Psoas muscle (tissue), 8 donors: ENCODE measurements at places on chromosomes 11 and 22. TPM values are rescaled to one million over a fixed set of nuclear protein-coding genes. Genes with fewer than 3 reads are reported as not detected.
A peak's percentile ranks its signal among the peaks of the same experiment; 100 is the strongest.

- no peaks in the 10 kb centered on the region for H3K36me3 ChIP-seq
- no peaks in the 10 kb centered on the region for H3K27me3 ChIP-seq
- H3K27ac ChIP-seq = no peak overlapping the region
- H3K4me1 ChIP-seq = no peaks in the 10 kb centered on the region
- DNase-seq = no peak
- no peak overlapping the region for H3K4me3 ChIP-seq
These were observed 8.0 kb upstream of the HTATIP2 start for GRCh38 chr11:20355221-20356219.

ANKK1 gene
- 0.29 TPM for total RNA-seq

INPP5J gene
- total RNA-seq = 2.5 TPM

DNA sequence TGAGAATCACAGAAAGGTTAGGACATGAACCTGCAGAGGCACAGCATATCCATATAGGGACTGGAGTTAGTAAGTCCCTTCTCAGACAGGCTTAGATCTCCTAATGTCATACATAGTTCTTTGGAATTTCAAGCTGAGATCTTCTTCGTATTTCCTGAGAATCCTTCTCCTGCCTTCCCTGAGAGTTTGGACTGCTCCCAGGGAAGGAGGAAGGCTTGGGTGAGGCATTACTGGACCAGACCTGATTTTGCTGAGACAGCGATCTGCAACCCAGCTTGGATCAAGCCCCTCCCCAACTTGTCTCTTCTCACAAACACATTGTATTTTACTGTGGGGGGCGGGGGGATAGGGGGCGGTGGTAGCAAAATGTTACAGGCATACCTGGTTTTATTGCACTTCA lies 108.5 kb downstream of the TSPAN18 start:
- H3K27ac ChIP-seq = no peak overlapping the region
- no peak overlapping the region for H3K4me3 ChIP-seq
- DNase-seq = no peak
- H3K4me1 ChIP-seq = no peaks in the 10 kb centered on the region
- no peaks in the 10 kb centered on the region for H3K36me3 ChIP-seq

GRCh38 chr22:30486661-30487115 lies 14.9 kb upstream of the SEC14L3 start:
- no peak for DNase-seq
- no peaks in the 10 kb centered on the region for H3K4me1 ChIP-seq
- H3K27me3 ChIP-seq = no peaks in the 10 kb centered on the region
- no peaks in the 10 kb centered on the region for H3K36me3 ChIP-seq
- H3K27ac ChIP-seq = no peak overlapping the region

- no peaks in the 10 kb centered on the region for H3K36me3 ChIP-seq
- DNase-seq = no peak
- H3K4me1 ChIP-seq = no peaks in the 10 kb centered on the region
- no peak overlapping the region for H3K4me3 ChIP-seq
- H3K27ac ChIP-seq = no peak overlapping the region
These were observed 45.2 kb downstream of the PLAAT5 start for GRCh38 chr11:63445720-63446119.

DNA sequence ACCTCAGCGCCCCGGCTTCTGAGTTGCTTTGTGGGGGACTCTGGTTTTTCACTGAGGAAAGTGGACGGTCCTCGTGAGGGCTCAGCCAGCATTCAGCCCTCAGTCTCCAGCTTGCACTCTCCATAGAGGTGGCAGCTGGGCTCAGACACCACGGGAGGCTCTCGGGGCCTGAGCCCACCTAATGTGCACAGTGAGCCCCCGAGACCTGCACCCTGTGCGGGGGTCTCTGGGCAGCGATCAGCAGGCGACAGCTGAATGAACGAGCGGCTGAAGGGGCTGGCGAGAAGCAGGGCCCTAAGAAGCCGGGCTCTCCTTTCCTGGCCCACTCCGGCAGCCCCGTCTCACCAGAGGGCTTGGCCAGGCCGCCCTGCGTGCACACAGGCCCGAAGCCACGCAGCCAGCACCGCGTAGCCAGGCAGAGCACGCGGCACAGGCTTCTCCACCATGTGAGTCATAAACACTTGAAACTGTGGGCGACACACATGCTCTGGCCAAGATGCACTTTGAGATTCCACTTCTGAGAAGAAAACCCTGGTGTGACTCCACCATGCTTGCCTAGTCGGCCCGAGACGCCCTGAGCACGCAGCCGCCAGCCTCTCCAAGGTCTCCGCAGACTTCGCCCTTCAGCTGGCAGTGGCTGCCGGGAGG lies 28.0 kb downstream of the TOLLIP start:
- H3K4me3 ChIP-seq = no peak overlapping the region
- no peaks in the 10 kb centered on the region for H3K4me1 ChIP-seq
- no peaks in the 10 kb centered on the region for H3K27me3 ChIP-seq
- H3K27ac ChIP-seq = no peak overlapping the region
- peaks cover 87% of the 10 kb centered on the region for H3K36me3 ChIP-seq

CBX7 gene
- total RNA-seq = 46.8 TPM

- DNase-seq = no peak
- peak within 1 kb of the TSS; percentile 46 for H3K4me3 ChIP-seq
- H3K4me1 ChIP-seq = peaks cover 7% of the 10 kb centered on the region
- H3K27me3 ChIP-seq = peaks cover 20% of the 10 kb centered on the region
These were observed at the start of gene GPR83 for GRCh38 chr11:94400839-94401772. TSS of gene GPR83 (minus strand) at chr11:94401419. CDS start at chr11:94401247, 172 bp downstream.

- H3K4me1 ChIP-seq = peaks cover 9% of the 10 kb centered on the region
- peaks cover 5% of the 10 kb centered on the region for H3K27me3 ChIP-seq
- no peak overlapping the region for H3K27ac ChIP-seq
- H3K4me3 ChIP-seq = no peak overlapping the region
- no peaks in the 10 kb centered on the region for H3K36me3 ChIP-seq
These were observed 9.6 kb upstream of the PDE2A start for GRCh38 chr11:72683782-72684200.

HYLS1 gene
- total RNA-seq = 2.3 TPM

DNA sequence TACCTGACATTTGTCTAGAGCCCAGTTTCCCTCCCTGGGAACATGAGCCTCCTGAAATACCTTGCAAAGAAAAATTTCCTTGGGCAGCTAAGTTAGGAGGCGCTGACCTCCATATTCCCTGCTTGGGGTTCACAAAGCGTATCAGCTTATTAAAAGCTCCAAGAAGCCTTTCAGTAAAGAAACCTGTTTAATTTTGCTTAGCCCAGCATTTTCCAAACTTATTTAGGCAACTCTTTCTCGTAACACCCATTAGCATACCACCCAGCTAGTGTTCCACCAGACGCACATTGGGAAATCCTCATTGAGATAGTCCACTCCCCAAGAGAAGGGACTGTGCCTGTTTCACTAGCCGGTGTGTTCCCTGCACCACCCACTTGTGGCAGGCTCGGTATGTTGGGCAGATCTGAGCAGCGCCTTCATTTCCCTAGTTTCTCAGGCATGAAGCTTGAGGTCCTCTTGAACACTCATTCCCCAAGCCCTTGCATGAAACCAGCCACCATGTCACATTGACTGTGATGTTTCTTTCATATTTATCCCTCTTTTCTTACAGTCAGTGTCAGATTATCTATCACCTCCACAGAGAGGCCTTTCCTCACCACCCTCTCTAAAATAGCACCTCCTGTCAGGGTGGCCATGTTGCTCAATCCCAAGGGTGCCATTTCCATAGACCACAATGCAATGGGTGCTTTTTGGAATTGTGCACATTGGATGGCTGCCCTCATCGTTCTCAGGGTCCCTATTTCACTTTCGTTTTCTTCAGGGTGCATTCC lies 12.5 kb upstream of the ELF5 start:
- H3K27me3 ChIP-seq = no peaks in the 10 kb centered on the region
- H3K4me3 ChIP-seq = no peak overlapping the region
- no peak for DNase-seq
- H3K36me3 ChIP-seq = no peaks in the 10 kb centered on the region
- no peak overlapping the region for H3K27ac ChIP-seq
- no peaks in the 10 kb centered on the region for H3K4me1 ChIP-seq

PACSIN2 gene
- total RNA-seq = 37.0 TPM
